Ecto neural progenitor cell (in vitro differentiated cells): ENCODE measurements at places on chromosomes 12 and 14.

GRCh38 chr12:91680864-91681263 is 464.8 kb downstream of the BTG1 start:
- DNase-seq: no peak

DNA sequence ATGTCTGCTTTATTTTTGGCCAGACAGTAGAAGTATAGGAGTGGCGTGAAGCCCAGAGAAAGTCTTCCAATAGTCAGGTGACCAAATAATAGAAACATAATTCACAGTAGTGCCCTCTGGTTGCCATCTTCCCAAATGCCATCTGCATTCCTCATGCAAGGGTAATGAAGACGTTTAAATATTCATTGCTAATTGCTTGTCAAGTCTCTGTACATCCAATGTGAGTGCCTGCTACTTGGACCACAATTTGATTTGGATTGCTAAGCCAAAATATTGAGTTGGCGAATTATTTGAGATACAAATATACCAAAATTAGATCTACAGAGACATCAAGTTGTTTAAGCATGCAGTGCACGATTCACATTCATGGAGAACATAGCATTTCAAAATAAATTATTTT is 402.7 kb downstream of the SOX5 start:
- no peak for DNase-seq

- DNase-seq: peak; percentile 98
Measured at GRCh38 chr12:55966408-55967281, at the start of gene CDK2. CDK2 (plus strand) TSS chr12:55966830; CDS start chr12:55967009, 179 bp downstream.

DNA sequence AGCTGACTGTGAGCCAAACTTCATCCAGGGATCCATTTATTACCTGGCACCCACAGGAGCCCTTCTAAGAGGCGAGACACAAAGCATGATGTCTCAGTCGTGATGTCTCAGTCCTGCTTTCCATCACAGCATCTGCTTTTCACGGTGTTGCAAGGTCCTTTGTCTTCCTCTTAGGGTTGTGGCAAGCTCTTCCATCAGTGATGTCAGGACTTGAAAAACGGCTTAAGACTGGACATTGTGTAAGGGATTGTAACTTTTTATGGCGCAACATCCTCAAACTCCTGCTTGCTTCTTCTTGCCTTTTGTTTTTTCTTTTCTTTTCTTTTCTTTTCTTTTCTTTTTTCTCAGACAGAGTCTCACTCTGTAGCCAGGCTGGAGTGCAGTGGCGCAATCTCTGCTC is 586.5 kb upstream of the TMEM132C start:
- DNase-seq: no peak

DNA sequence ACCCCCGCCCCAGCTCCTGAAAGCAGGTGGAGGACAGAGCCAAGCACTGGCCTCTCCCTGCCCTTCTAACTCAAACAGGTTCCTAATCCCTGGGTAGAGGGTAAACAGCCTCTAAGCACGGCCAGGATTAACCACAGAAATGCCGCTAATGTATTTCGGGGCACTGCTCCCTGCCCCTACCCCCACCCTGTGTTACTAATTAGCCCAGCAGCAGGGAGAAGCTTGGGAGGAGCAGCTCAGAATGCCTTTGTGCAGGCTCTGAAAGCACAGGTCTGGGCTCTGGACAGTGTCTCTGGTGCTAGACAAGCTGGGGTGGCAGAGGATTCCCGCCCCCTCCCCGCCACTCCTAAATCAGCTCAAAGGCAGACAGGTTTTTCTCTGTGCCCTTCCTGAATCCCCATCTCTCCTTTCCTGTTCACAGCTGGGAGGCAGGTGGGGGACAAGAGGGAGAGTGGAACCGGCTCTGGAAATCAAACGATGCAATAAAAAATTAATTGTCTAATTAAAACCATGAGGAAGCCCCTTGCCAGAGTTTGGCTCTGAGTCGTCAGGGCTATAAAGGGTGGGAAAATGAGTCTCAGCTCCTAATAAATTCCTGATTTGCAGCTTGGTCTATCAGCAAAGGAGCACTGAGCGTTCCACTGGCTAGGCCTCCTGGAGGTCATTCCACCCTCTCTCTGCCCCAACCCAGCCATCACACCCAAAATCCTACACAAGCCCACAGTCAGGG is 53.0 kb downstream of the SMUG1 start:
- peak; percentile 75 for DNase-seq

- peak; percentile 66 for DNase-seq
Measured at GRCh38 chr14:22837114-22837749, 847 bp downstream of the MMP14 start.
